ENCODE measurements at places on chromosomes 7 and 10. TPM values are rescaled to one million over a fixed set of nuclear protein-coding genes. Genes with fewer than 3 reads are reported as not detected.

GRCh38 chr7:29019896-29020295, 61.8 kb upstream of the TRIL start:
- DNase-seq = no peak

DNA sequence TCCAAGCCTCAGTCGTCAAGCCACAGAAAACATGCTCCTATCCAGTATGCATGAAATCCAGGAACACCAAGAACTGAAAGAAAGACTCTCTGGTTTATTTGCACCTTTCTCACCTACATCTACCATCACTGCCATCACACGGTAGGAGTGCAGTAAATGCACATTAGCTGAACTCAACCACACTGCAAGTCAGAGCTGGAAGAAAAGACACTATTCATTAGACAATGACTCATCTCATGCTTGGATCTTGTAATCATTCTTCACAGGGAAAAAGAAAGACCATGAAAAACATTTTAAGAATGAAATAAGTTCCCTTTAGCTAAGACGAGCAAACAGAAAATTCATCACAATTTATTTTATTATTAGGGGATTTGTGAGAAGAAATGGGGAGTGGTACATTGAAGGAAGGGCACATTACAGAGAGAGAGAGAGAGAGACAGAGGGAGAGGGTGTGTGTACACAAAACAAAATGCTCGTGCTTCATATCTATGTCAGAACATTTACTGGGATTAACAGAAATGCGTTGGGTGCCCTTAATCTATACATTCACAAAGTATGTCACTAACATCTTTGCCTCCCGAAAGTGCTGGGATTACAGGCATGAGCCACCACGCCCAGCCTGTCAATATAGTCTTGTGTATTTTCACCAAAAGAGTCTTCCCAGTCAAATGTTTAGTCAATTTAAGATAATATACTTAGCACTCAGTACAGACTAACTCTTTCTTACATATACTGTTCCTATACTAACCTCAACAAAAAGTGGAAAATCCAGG, 324.9 kb downstream of the PARD3 start:
- no peak for DNase-seq

- DNase-seq = no peak
Observed at GRCh38 chr10:22570733-22571430, 143.5 kb downstream of the PIP4K2A start.

GRCh38 chr7:33971106-33971505, 65.8 kb downstream of the BMPER start:
- DNase-seq = no peak

NUTM2B gene
- 0.01 TPM for polyA plus RNA-seq

ANXA8 gene
- 0.09 TPM for polyA plus RNA-seq

EPHA1 gene
- 0.12 TPM for polyA plus RNA-seq

SP4 gene
- 4.8 TPM for polyA plus RNA-seq

MCM10 gene
- polyA plus RNA-seq = 0.07 TPM

Data from heart right ventricle (tissue), 16 donors.